Lower leg skin (tissue), 4 donors: ENCODE measurements at places on chromosomes 11 and 22.
A peak's percentile ranks its signal among the peaks of the same experiment; 100 is the strongest.

DNA sequence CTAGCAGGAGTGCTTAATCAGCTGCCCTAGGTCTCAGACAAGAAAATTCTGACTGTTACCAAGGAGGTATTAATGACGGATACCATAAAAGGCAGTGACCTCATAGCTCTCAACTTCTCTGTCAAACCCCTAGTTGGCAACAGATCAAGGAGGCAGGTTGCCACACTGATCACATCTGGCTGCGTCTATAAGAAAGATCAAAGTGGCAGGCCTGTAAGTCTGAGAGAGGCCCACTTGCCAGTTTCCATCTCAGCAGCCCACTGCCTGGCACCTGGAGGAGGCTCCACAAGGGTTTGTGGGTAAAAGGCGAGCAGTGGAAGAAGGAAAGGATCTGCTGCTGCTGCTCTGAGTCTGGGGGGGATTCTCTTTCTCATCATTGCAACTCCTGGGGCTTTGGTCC is 239.6 kb upstream of the MPPED2 start:
- DNase-seq: no peak

DNA sequence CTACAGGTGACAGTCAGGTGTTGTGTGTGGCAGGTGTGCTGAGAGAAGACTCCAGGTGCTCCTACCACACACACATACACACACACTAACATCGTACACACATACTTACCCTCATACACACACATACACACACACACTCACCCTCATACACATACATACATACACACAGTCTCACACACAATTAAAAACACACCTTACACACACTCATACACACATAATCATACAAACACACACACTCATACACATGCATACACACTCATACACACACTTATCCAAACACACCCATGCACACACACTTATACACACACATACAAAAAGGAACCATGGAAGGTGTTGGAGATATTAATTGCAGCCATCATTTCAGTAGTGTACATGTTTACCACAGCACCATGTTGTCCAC is 4.6 kb downstream of the KRTAP5-3 start:
- DNase-seq: no peak

GRCh38 chr11:66569076-66569475 is 670 bp upstream of the CTSF start:
- no peak for DNase-seq

- no peak for DNase-seq
Observed at GRCh38 chr11:116344601-116345000, 428.2 kb downstream of the BUD13 start.

DNA sequence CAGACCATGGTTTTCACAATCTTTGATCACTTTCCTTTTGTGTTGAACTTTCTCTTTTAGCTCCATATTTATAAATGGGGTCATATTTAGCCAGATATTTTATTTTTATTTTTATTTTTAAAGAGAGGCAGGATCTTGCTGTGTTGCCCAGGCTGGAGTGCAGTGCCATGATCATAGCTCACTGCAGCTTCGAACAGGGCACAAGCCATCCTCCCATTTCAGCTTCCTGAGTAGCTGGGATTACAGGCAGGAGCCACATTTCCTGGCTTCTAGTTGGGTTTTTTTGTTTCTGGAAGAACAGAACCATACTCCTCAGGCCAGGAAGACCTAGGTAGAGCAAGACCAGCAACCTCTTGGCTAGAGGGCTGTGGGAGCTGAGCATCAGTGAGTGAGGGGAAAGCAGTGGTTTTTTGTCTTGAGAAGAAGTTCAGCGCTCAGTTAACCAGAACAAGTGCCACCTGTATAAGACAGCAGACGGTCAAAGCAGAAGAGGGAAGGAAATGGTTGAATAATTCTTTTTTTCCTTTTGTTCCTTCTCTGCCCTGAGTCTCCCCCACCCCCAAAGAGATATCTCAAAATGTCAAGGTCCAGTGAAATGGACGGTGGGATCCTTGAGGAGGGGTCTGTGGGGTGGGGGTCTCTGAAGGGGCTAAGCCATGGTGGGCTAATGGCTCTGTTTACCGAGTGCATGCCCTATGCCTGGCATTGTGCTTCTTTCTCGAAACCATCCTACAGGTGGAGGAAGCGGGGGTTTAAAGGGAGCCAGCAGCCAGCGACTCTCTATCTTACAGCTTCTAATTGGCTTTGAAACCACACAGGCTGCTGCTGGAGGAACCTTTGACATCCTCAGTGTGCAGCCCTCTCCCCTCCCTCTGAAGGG is 63.0 kb downstream of the PTPRJ start:
- DNase-seq: no peak

DNA sequence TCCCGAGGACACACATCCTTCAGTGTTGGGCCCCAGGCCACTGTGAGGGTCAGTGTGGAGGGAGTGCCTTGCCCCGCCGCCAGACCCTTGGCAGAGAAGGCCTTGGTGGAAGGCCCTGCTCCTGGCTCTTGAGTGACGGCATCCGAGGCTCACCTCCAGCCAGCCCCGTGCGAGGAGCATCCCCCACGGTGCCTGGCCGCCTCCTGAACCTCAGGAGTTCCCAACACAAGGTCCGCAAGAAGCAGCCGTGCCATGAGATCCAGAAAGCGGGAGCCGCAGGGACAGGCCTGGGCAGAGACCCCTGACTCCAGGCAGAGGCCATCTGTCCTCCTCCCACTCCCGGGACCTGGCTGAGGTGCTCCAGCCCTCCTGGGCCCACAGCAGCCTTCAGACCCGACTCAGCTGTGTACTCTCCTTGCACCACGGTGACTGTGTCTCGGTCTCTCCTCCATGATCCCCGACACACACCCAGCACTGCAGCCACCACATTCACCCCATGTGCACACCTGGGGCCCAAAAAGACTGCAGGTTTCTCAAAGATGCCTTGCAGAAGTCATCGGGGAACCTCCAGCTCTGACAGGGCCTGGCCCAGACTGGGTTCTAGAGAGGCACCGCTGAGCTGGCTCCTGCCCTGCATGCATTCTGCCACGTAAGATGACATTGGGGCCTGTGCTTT is 870.2 kb downstream of the BRD1 start:
- DNase-seq: peak; percentile 64

DNA sequence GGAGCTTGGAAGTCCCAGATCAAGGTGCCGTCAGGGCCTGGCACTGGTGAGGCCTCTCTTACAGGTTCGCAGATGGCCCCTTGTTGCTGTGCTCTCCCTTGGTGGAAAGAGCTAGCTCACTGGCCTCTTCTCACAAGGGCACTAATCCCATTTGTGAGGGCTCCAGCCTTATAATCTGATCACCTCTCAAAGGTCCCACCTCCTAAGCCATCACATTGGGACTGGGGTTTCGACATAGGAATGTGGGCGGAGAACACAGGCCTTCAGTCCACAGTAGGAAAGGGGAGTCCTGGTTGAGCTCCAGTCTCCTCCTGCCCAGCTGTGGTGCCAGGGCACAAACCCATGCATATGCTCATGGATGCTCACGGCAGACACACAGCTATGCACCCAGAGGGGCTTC is 14.0 kb upstream of the LRRC32 start:
- no peak for DNase-seq

GRCh38 chr11:8728563-8728962 is 46.0 kb downstream of the RPL27A start:
- DNase-seq: no peak

- no peak for DNase-seq
Observed at GRCh38 chr11:94472916-94473799, 20.5 kb downstream of the MRE11 start.

DNA sequence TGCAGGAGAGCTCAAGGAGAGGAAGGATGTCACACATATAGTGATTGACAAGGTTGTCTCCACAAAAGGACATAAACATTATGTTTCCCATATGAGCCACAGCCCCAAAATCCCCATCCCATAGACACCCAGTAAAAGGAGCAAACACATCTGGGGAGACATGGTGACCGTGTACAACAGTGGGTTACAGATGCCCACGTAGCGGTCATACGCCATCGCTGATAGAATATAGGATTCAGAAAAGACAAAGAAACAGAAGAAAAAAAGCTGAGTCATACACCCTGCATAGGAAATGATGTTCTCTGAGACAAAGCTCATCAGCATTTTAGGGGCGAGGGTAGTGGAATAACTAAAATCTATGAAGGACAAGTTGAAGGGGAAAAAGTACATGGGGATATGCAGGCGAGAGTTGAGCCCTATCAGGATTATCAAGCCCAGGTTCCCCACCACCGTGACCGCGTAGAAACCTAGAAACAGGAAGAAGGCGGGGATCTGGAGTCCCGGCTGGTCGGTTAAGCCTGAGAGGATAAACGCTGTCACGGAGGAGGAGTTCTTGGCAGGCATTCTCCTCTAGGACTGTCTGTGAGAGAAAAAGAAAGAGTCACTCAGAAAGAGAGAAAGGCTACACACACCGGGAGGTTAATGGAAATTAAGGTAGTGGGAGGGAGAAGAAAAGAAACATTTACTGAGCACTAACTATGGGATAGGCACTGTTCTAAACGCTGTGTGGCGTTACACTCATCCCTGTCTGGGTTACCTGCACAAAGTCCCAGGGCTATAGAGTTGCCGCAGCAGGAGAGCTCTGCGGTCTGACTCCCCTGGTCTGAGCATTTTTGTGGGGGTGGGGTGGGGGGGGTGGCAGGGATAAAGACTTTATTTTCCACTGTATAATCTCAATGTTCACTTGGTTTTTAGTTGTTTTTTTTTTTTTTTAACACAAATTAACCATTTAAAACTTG is 36.1 kb upstream of the OR8B8 start:
- DNase-seq: no peak

GRCh38 chr11:30326114-30326778 is 3.3 kb downstream of the ARL14EP start:
- DNase-seq: no peak

DNA sequence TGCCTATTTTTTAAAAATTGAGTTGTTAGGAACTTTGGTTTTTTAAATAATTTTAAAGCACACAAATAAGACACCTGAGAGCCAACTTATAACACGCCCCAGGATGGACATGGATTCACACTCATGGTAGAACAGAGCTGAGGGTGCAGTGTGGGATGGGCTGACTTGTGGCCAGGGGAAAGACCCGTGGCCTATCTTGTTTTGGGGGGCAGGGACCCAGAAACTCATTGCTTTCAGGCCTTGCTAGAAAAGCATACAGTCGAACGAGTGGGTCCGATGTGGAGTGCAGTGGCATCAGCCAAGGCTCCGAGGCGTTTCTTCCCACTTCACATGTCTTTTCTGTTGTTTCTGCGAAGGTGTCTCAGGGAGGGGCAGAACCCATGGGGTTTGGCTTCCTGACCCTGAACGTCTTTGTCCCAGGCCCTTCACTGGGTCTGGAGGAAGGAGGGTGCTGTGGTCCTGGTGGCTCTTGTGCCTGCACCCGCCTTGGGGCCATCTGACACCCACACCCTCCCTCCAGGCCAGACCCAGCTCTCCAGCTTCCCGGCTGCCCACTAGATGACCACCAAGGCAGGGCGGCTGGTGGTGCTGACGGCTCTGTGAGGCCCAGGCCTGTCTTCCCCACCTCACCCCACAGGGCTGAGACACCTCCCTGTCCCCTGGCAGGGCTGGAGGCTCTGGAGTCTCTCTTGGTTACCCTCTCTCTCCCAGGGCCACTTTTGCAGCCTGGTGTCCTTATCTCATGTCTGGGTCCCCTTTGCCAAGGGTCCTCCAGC is 120.8 kb downstream of the KCNQ1 start:
- DNase-seq: no peak

DNA sequence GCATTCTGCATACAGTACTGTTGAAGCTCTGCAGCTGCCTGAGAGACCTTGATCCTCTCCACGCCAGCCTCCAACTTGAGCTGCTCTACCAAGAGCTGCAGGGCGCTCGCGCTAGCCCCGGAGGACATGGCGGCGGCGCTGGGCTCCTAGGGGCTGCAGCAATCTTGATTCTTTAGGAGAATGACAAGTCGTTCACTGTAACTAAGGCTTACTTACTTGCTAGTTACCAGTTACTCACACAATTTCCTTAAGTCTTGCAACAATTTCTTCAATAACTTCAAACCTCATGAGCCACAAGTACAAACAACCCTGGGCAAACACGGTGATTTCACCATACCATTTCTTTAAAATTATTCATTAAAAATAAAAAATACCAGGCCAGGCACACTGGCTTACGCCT is 21.9 kb downstream of the SBF2 start:
- DNase-seq: no peak

- no peak for DNase-seq
Observed at GRCh38 chr11:8739309-8739793, 56.8 kb downstream of the RPL27A start.

DNA sequence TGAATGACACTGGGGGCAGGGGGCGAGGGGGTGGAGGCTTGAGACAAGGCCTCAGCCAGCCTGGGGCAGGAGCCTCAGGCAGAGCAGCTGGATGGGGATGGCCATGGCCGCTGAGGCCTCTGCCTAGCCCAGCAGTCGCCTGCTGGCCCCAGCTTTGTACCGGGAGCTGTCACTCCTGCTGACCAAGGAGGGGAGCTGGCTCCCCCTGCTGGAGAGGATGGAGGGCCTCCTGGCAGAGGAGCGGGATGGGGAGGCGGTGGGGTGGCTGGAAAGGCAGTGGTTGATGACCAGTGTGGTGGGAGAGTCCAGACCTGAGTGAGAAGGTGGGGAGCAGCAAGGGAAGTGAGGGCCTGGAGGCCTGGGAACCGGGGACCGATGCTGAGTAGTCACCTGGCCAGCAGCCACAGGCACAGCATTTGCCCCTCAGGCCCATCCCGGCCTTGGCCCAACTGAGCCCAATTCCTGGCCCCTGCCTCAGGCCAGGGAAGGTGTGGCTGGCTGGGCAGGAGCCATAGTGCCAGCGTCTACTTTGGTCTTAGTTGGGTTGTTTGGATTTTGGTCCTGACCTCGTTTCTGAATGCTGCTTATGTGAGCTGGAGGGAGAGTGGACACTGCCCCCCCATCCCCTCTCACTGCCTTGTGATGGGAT is 6.0 kb upstream of the SUSD2 start:
- DNase-seq: peak; percentile 94

- no peak for DNase-seq
Observed at GRCh38 chr11:34667810-34668582, 47.1 kb downstream of the EHF start.

GRCh38 chr11:104694259-104695064 is 203.8 kb downstream of the CASP12 start:
- DNase-seq: no peak

- DNase-seq: no peak
Observed at GRCh38 chr11:9377036-9377435, 7.4 kb upstream of the IPO7 start.

DNA sequence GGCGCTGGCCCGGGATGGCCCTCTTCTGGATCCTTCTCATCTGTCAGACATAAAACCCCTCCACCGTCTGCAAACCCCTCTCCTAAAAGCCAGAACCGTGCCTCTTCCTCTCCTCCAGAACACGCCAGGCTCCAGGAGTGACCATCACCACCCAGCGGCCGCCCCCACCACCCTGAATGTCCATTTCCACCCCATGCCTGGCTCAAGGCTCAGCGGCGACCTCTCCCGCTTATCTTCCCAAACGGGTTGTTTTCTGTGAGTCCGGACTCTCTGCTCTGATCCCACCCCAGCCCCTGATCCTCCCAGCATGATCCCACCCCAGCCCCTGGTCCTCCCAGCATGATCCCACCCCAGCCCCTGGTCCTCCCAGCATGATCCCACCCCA is 37.6 kb downstream of the CELSR1 start:
- no peak for DNase-seq

- DNase-seq: no peak
Observed at GRCh38 chr11:68213135-68213515, at the start of gene KMT5B. Gene KMT5B (minus strand): TSS chr11:68213296. CDS start chr11:68190076, 23,220 bp downstream.
